ENCODE measurements at places on chromosomes 3 and 15.

- peak; percentile 55 for DNase-seq
These were observed 1.4 kb downstream of the PTPRG start for GRCh38 chr3:61562721-61563312.

GRCh38 chr15:54282228-54282836, 304.1 kb downstream of the UNC13C start:
- DNase-seq, result no peak

GRCh38 chr15:52498706-52499105, 30.0 kb downstream of the MYO5A start:
- DNase-seq, result no peak

GRCh38 chr3:58998476-58999117, 51.2 kb downstream of the CFAP20DC start:
- DNase-seq, result no peak

DNA sequence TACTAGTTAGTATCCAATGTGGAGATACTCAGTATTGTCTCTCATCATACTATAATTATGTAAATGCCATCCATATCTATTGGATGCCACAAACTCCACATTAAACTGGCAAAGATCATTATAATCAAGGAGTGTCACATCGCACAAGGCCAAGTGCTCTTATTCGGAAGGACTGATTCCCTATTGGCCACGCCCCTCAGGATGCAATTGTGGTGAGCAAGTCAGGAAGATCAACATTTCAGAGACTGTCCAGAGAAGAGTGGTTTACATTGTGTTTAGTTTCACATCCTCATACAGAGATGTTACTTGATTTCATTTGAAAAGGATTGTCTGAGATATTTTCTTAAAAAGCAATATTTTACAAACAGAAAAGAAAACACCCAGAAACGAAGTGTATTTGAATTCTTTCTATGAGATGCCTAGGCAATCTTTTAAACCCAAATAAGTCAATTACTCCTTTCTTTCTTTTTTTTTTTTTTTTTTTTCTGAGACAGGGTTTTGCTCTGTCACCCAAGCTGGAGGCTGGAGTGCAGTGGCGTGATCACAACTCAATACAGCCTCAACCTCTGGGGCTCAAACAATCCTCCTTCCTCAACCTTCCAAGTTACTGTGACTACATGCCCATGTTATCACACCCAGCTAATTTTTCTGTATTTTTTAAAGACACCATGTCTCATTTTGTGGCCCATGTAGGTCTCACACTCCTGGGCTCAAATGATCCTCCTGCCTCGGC, 369.1 kb downstream of the RBMS3 start:
- no peak for DNase-seq

- DNase-seq, result no peak
These were observed 224.2 kb downstream of the ITPR1 start for GRCh38 chr3:4717363-4717740.

DNA sequence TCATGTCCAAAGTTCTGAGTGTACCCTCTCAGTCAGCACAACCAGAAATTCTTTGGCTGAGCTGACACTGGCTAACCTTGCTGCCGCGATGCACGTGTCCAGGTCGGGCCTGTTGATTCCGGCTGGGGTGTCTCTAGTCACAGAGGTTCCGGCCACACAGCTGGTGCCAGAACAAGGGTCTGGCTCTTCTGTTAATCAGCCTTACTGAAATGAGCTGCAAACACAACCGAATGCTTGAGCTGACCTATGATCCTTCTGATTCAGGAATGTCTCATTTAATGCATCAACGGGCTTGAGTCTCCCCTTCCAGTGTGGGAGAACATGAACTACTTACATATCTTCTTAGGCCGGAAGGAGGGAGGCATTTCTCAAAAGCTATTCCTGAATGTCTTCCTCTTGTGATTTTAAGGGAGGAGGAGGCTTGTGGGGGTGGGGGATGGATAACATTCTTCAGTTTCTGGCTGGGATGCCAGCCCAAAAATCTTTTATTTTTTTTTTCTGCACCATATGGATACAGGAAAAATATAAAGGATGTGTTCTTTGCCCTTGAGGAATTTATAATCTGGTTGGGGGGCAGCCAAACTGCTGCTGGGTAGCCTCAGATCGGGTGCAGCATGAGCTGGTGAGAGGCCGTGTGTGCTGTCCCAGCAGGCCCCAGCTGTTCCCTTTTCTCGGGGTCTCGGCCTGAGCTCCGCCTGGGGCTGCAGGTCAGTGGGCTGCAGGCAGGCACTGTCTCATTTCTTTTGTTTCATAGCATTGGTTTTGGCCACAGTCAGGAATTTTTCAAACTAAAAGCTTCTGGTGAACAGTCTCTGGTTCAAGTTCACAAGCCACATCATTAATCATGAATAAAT, 319.1 kb upstream of the TBL1XR1 start:
- DNase-seq, result peak; percentile 98

DNA sequence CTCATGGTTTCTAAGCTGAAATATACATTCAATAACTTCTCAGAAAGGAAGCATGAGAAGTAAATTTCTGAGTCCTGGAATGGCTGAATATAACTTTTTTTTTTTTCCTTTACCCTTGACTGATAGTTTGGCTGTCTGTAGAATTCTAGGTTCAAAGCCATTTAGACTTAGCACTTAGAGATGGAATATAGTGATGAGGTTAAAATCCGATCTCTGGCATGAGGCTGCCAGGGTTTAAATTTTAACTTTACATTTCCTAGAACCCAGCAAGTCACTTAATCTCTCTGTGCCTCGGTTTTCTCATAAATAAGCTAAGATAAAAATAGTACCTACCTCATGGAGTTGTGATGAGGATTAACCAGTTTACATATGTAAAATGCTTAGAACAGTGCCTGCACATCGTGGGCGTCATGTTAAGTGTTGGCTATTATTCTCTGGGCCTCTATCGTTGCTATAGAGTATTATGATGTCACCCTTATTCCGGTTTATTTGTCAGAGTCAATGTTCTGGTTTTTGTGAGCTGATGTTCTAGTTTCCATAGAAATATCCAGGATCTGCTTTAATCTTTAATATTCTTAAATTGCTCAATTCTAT, 199.8 kb upstream of the TLE3 start:
- DNase-seq, result no peak

DNA sequence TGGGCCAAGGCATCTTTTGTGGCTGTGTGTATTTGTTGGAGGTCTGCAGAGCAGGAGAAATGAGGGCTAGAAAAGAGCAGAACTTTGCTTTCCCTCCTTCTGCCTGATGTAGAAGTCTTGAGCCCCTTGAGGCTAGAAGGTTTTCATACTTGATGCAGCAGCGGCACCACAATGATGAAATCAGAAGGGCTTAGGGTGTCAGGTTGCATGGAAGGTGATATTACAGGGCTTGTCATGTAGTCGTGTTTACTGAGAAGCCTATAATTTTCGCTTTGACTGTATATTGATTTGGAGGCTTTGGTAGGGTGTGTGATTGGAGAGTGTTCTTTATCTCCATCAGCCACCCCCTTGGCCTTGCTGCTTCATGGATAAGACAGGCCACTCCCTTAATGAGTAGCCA, 339.8 kb downstream of the THSD4 start:
- DNase-seq, result no peak

GRCh38 chr3:2741516-2741915, 368.7 kb downstream of the IL5RA start:
- DNase-seq, result peak; percentile 30

DNA sequence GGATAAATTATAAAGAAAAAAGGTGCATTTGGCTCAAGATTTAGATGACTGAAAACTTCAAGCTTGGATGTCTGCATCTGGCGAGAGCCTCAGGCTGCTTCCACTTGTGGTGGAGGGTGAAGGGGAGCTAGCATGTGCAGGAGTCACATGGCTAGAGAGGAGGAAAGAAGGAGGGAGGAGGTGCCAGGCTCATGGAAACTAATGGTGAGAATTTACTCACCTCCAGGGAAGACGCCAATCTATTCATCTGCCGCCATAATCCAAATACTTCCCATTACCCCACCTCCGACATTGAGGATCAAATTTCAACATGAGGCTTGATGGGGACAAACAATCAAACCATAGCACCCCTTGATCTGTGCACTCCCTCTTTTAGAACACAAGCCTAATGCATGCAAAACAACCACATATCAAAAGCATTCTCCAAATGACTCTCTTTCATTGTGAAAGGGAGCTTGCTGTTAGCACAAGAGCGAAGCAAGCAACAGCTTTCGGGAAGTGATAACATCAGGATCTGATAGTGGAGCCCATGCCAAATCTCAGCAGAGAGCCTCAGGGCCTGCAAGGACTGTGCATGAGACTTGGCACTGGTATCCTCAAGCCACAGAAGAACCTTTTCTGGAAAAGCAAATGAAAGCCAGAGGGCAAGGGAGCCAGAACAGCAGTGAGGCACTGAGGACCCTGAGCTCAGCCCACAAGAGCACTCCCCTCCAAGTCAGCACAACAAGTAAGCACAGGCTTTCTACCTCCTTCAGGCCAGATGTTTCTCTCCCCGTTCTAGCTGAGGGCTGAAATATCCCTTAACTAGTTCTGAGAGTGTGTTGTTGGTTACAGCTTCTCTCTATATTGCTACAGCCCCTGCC, 50.2 kb upstream of the THBS1 start:
- DNase-seq, result no peak

- DNase-seq, result no peak
These were observed 596.1 kb downstream of the TUSC7 start for GRCh38 chr3:117305681-117306080.

DNA sequence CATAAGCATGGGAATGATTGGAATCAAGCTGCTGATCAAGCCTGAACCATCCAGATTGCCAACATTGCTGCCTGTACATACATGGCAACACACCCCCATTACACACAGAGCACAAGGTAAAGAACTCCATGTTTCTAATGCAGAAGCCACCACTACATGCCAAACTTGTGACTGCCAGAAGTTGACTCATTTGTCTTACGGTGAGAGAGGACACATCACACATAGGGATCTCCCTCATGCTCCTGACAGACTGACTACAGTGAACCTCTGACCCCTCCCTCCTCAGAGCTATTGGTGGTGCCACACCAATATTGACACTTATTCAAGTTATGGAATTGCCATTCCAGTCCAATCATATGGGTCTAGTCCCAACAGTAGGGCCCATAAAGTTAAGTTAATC, 42.3 kb downstream of the EFHB start:
- no peak for DNase-seq

- DNase-seq, result no peak
These were observed 65.5 kb downstream of the CCR4 start for GRCh38 chr3:33016846-33017405.

- no peak for DNase-seq
These were observed 344.5 kb downstream of the FGF12 start for GRCh38 chr3:192382861-192383260.

GRCh38 chr3:97940034-97940433, 32.2 kb downstream of the RIOX2 start:
- DNase-seq, result no peak

- DNase-seq, result no peak
These were observed 31.0 kb downstream of the SLCO2A1 start for GRCh38 chr3:133998691-133999241.

DNA sequence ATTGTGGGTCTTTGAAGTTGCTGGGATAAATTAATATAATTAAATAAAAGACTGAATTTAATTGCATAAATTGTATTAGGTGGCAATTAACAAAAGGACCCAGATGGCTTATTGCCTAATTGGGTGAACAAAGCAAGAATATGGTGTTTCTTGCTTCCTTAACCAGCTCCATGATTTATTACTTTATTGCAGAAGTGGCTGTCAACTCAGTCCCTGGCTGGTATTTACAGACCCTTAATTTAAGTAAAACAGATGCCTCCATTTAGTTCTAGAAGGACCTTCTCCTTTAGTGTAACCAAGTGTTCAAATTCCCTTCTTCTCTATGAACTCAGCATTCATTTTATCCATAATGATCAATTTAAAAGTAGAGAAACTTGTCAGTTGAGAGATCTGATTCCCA, 35.1 kb downstream of the DPH3 start:
- no peak for DNase-seq

GRCh38 chr3:31172336-31172735, 277.9 kb upstream of the GADL1 start:
- no peak for DNase-seq

- no peak for DNase-seq
These were observed 576.7 kb downstream of the CADM2 start for GRCh38 chr3:85535517-85535916.

DNA sequence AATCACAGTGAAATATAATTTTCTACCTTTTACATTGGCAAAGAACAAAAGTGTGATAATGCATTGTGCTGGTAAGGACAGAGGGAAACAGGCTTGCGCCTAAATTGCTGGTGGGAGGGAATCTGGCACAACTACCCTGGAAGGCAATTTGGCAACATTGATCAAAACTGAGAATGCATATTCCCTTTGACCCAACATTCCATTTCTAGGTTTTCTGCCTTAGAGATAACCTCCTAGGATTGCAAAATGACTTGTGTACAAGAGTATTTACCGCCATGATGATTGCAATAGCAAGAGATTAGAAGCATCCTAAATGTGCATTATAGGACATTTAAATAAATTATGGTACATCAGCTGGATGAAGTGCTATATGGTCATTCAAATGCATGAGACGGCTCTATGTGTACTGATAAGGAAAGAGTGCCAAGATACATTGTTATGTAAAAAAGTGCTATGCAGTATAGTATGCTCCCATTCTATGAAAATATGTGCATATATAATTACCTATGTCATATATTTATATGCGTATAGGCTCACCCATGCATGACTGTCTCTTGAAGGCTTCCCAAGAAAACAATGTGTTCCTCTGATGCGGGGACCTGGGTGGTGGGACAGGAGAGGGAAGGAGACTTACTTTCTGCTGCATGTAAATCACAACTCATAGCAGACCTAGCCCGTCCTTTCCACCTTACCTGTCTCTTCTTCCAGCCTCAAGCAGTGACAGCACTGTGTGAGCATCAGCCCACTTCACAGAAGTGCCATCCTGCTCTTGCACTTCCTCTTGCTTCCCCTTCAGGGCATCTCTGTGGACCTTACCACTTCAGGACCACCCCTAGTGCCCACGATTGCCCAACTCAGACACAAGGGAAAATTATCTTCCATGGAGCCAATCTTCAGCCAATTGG, 249.9 kb upstream of the TLE3 start:
- DNase-seq, result no peak

DNA sequence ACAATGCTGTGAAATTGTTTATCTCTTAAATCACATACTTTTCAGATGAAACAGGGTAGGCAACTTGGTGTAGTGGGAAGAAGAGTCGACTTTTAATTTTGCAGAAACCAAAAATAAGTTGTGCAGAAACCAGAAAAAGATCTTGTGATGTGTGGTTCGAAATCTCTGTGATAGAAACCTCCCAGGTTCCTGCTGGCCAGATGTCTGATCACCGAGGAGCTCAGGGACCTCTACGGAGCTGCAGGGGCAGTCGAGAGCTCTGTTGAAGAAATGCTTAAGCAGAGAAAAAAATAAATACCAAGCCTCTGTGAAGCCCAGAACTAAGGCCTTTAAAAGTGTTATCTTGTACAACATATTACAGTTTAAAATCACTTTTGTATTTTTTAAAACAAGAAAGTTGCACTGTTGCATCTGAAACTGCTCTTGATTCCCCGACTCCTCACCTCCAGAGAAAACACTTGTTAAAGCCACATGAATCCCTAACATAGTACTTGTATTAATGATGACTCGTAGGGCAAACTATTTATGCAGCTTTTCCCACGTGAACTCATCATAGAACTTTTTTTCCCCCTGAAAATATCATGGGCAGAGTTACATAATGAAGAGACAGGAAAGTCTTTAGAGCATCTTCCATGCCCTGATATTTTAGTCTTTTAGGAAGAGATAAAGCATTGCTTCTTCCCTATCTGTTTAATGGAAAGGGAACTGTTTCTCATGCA, 51.3 kb downstream of the CCK start:
- DNase-seq, result no peak

Data from kidney (tissue), 22 donors.